NCI-H2081 (cell line): ENCODE measurements at places on chromosomes 3 and 15.

- no peak for DNase-seq
These were observed 43.8 kb downstream of the SLC2A2 start for GRCh38 chr3:170982733-170983132.

DNA sequence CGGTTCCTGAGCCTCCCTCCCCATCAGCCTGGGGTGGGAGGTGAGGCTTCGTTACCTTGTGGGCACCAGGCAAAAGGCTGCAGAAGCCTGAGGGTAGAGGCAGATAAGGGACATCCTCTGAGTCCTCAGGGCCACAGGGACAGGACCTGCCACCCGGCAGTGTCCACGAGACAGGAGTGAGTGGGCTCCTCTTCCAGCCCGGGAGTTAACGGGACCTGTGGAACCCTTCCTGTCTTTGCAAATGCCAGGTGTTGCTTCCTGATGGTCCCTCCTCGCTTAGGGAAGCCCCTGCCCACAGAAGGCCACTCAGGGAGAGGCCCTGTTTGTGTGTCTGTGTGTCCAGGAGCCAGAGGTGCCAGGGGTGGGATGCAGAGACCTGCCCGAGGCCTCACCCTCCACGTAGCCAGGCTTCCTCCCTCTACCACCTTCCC lies 111.1 kb upstream of the ALDH1A3 start:
- DNase-seq = no peak

- DNase-seq = no peak
These were observed 115.6 kb downstream of the NLGN1 start for GRCh38 chr3:173513123-173513522.

DNA sequence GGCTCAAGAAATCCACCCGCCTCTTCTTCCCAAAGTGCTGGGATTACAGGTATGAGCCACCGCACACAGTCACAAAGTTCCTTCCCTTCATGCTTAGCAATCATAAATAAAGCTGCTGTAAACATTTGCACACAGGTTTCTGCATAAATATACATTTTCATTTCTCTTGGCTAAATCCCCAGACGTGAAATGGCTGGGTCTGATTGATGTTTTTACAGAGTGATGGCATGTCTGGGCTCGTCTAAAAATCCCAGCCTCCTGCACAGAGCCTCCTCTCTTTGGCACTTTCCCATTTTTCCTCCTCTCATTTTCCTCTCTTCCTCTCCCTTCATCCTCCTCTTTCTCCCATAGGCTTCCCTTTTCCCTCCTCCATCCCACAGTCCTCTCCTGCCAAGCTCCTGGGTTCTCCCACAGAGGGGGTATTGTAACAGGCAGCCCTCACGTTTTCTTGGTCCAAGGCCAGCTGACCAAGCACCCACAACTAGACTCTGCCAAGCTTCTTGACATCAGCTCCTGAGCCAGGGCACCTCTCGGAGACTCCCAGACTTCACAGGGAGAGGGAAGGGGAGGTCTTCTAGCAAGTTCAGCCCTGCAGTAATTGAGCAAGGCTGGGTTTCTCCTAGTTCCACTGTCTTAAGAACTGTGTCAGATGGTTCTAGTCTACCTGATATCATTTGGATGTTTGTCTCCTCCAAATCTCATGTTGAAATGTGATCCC lies 10.5 kb upstream of the PLA2G4E start:
- DNase-seq = no peak

GRCh38 chr15:50181969-50182218 lies at the start of gene SLC27A2:
SLC27A2 (plus strand) TSS chr15:50182196; CDS start chr15:50182428, 232 bp downstream.
- no peak for DNase-seq

GRCh38 chr3:104101736-104102135 lies 1265.0 kb upstream of the ALCAM start:
- no peak for DNase-seq

DNA sequence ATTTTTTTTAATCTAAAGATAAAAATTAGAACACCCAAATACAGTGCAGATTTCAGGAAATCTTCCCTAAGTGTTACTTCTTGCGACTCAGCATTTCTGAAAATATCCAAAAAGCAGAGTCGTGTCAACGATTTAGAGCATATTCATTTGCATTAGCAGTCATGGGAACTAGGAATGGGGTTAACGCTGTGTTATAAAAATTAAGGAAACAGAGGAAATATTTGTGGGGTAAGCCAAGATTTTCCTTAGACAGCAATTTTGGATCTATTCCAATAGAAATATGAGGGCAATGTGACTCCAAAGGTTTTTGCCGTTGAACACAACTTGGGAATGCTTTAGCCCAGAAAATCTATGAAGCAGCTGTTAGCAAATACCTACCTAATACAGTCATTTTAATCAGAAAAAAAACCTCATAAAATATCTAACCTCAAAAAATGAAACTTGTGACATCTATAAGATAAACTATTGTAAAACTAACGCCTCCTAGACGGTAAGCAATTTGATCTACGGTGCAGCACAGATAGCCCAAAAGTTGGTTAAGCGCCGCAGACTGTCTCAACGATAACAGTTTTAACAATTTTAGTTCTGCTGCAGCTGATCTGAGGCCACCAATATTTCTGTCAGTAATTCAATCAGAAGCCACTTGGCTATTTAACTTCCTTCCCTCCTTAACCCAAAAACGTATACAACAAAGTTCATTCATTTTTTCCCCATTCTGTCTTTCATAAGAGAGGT lies 5.8 kb upstream of the ATP11B start:
- no peak for DNase-seq

GRCh38 chr3:150015901-150016300 lies 45.2 kb upstream of the PFN2 start:
- DNase-seq = no peak

GRCh38 chr3:177257006-177257405 lies 59.7 kb upstream of the TBL1XR1 start:
- DNase-seq = no peak

- no peak for DNase-seq
These were observed 64.3 kb downstream of the CASR start for GRCh38 chr3:122247825-122248185.

GRCh38 chr3:133937756-133938601 lies 42.3 kb upstream of the RAB6B start:
- DNase-seq = no peak

DNA sequence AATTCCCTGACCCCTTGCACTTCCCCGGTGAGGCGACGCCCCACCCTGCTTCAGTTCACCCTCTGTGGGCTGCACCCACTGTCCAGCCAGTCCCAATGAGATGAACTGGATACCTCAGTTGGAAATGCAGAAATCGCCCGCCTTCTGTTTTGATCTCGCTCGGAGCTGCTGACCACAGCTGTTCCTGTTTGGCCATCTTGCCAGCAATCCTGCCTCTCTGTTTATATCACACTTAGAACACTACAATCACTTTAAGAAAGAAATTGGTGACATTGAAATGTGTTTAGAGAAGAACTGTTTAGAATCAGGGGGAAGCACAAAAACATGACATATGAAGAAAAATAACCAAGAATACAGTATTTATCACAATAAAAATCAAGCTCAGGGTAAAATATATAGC lies 127.5 kb upstream of the SUCLG2 start:
- no peak for DNase-seq

DNA sequence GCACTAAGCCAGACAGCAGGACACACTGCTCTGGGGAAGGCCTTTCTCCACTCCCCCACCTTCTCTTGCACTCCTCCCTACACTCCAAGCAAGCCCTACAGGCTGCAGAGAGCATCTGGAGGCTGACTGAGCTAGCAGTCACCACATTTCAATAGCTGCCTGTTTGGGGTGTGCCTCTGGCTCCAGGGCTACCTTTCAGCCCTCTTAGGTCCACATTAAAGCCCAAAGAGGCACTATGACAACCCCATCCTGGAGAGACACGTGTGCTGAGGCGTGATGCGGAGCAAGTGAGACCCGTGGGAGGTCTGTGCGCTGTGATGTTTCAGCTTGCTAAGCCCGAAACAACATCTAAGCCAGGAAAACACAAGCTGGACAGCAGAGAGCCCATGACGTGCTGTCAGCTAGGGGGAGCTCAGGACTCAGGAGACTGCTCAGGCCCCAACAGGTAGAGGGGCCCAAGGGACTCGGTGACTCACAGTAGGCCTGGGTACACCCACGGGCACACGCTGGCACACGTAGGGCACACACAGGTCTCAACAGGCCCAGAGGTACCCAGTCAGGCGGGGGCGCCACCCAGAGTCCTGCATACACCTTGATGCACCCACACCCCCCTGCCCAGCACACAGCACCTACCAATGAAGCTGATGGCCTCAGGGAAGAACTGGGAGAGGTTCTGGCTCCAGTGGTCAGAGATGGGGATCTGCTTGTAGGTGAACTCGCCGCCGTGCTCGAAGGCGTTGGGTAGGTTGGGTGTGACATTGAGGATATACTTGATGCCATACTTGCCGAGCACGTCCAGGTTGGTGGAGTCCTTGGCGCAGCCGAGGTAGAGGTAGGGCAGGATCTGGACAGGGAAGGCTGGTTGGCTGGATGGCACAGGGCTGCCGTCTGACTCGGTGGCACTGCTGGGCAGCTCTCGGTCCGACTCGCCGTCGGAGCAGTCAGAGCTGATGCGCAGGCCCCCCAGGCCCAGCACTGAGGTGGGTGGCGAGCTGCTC lies 2.8 kb downstream of the DUSP7 start:
- DNase-seq = no peak

DNA sequence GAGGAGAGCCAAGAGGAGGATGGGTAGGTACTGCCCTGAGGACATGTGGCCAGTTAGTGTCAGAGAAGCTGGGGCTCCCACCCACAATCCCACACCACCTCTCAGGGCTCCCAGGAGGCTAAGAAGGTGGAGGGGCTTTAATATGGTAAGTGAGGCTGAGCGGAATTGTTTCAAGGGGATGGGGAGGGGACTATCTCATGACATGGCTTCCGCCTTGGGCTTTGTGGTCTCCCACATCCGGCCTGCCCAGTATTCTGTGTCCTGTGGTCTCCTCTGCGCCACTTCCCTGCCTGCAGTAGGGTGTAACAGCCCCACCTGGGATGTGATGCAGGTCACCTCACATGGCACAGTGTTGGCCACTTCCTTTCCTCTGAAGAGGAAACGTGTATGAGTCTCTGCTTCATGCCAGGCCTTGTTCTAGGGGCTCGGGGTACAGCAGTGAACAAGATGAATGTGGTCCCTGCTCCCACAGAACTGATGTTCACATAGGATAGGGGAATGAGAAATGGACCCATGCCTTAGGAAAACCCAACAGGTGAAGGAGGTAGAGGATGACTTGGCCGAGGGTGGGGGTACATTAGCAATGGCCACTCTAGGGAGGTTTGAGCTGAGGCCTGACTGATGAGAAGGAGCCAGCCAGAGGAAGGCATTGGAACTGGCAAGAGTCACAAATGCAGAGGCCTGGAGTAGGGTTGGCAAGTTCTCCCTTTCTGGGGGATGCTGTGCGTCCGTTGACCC lies 3.2 kb downstream of the NEIL1 start:
- DNase-seq = no peak

- no peak for DNase-seq
These were observed 11.2 kb downstream of the SH2D7 start for GRCh38 chr15:78103406-78104118.

DNA sequence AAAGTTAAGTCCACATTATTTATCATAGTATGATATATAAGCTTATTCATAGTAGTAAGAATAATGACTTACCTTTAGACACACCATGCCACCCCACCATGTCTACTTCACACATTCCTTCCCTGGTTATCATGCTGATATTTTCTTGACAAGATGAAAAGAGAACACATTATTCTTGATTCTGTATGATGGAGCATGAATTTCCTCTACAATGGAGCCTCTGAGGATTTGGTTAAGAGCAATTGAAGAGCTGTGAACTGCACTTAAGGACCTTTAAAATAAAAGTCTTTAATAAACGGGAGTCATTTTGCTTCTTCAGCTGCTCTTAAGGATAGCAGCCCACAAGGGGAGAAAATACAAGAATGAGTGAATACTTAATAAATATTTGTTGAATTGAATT lies 226.7 kb downstream of the CADM2 start:
- DNase-seq = no peak

GRCh38 chr3:101859882-101860448 lies 10.7 kb downstream of the NFKBIZ start:
- DNase-seq = no peak

DNA sequence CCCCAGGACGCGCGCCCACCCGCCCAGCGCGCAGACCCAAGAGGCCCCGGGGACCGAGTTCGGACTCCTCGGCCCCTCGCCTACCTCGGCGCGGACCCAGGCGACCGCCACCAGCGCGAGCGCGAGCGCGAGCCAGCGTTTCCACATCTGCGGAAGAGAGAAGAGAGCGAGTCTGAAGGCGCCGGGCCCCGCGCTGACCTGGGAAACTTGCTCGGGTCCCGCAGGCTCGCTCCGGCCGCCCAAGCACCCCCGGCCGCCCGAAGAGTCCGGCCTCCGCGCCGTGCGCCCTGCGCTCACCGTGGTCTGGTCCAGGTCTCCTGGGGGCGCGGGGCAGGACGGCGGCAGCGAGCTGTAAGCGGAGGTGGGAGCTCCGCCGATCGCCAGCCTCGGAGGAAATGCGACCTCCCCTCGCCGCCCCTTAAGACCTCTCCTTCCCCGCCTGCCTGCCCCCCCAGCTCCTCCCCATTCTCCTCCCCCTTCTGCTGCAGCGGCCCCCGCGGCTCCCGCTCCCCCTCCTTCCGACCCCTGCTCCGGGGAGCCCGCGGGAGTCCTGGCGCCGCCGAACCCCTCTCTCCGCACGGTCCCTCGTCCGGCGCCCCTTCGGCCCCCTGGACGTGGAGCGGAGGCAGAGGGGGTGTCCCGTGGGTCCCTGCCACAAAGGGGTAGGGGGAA lies at the start of gene FSTL1:
TSS of gene FSTL1 (minus strand) at position 393 of the 672 bp plus-strand sequence. CDS start at position 147, 246 bp downstream.
- DNase-seq = no peak

DNA sequence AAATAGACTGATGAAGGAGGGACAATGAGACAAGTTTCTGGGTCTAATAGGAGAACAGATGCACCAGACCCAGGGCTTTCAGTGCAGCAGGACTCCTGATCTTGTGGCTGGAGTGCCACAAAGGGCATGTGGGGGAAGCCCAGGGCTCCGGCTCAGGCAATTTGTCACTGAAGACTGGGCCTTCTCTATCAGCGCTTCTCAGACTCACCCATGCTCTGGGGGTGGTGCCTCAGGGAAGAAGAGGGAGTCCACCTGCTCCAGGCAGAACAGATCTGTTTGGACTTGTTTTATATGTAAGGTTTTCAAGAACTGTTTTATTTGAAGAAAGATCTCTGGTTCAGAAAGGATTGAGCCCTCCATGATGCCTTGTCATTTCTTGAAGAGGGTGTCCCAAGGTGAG lies 112.4 kb upstream of the TLE3 start:
- no peak for DNase-seq

DNA sequence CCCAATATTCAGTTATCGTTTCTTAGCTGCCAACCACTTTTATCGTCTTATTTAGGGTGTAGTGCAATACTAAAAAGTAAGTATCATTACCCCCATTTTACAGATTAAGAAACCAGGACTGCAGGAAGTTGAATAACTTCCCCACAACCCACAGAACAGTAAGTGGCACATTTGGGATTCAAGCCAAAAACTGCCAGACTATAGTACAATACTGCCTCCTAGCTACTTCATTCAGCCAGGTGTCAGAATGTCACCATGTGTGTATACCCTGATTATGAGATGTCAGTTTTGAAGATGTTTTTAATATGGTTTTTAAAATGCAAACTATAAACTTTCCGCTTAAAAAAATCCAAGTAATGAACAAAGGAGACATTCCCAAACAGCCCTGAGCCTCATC lies 74.2 kb upstream of the PROK2 start:
- peak; percentile 63 for DNase-seq
